ENCODE measurements at places on chromosomes 3 and 15.

DNA sequence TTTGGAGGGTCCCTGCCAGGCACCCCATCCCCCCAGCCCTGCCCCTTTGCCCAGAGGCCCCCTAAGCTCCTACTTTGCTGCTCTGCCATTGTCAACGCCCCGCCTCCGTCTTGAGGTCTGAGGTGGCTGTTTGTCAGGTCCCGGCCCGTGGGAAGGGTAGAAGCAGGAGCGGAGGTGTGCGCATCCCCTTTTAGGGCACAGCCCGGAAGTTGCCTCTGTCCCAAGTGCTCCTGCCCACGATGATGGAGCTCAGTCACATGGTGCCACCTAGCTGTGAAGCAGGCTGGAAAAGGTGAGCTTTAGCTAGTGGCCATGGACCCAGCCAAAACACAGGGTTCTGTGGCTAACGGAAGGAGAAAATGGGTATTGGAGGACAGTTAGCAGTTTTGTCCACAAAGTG lies 28.5 kb upstream of the LCTL start:
- DNase-seq = no peak

GRCh38 chr15:67189326-67190051 lies 65.0 kb downstream of the AAGAB start:
- no peak for DNase-seq

DNA sequence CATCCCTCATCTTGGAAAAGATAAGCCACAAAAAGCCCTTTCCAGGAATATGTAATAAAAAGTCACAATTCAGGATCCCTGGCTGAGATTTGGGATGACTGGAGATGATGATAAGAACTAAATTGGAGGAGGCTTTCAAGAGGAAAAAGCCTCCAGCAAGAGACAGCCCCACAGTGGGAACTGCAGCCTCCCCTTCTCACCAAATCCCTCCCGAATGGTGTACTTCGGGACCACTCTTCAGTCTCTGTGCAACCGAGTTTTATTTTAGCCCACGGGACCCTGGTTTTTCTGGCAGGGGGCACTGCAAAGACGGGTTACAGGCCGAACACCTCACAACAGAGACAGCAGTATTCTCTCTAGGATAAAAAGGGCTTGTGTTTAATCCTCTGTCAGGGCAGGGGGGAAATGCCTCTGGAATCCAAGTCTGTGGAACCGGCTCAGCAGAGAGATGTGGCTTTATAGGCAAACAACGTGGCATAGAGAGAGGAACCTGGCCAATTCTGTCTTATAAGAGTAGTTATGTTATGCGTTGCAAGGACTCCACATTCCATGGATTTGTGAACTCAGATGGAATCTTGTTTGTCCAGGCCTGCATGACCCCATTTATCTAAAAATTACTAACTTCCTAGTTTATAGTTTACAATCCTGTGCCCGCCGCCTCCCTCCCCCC lies 1.2 kb upstream of the LMCD1 start:
- peak; percentile 81 for DNase-seq

- peak; percentile 87 for DNase-seq
Observed at GRCh38 chr3:150384296-150385212, 23.5 kb upstream of the TSC22D2 start.

- peak; percentile 44 for DNase-seq
Observed at GRCh38 chr3:135908225-135908624, 57.3 kb upstream of the PPP2R3A start.

DNA sequence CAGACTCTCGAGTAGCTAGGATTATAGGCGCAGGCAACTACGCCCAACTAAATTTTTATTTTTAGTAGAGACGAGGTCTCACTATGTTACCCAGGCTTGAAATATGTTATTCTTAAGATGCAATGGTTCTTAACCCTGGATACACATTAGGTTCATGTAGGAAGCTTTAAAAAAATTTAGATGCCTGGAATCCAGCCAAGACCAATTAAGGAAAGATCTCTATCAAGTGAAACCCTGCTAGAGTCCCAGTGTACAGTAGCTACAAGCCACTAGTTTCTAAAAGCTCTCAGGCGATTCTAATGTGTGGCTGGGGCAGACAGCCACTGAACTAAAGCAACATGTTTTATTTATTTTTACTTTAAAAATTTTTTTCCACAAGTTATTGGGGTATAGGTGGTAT lies 33.2 kb downstream of the TRIM69 start:
- no peak for DNase-seq

- no peak for DNase-seq
Observed at GRCh38 chr15:42077689-42078088, 16.7 kb downstream of the PLA2G4D start.

GRCh38 chr3:13495921-13496723 lies 16.0 kb downstream of the HDAC11 start:
- peak; percentile 88 for DNase-seq

GRCh38 chr3:185341616-185342458 lies 21.1 kb upstream of the MAP3K13 start:
- no peak for DNase-seq

- DNase-seq = no peak
Observed at GRCh38 chr15:61196711-61197586, 32.2 kb downstream of the RORA start.

DNA sequence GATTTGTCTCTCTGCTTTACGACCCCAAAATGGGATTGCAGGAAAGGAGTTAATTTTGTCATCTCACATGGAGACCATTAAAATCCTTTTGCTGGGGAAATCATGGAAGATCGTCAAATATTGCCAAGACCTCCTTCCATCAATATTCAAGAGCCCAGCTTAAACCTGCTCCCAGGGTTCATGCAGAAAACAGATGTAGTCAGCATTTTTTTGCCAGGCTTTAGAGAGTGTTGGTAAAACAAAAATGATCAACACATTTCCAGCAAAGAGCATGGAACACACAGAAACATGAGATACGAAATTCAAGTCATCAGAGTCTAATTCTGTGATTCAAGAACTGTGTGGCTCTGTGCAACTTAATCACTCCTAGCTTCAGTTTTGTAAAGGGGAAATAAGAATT lies 118.0 kb upstream of the ATP10A start:
- DNase-seq = no peak

DNA sequence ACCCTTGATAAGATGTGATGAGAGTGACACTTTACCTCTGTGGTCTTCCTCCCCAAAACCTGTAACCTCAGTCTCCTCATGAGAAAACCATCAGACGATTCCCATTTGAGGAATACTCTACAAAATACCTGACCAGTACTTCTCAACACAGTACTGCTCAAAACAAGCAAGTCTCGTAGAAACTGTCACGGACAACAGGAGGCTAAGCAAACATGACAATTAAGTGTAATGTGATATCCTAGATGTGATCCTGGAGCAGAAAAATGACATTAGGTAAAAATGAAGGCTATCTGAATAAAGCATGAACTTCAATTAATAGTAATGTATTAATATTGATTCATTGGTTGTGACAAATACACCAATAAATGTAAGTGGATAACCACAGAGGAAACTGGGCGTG lies 113.6 kb downstream of the CACNA2D3 start:
- DNase-seq = no peak

DNA sequence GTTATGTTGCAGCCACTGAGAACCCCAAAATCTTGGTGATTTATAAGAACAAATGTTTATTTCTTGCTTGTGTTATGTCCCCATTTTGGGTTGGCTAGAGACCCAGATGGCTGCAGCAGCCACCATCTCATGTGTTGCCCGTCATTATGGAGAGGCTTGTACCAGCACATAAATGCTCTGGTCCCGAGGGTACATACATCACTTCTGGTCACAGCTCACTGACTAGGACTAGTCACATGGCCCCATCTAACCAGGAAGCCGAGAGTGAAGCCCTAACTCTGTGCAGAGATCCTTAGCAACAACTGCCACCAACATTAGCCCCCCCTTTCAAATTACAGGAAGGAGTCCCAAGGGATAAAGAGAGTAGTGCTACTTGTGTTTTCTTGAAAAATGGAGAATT lies 25.5 kb upstream of the HACD2 start:
- no peak for DNase-seq

DNA sequence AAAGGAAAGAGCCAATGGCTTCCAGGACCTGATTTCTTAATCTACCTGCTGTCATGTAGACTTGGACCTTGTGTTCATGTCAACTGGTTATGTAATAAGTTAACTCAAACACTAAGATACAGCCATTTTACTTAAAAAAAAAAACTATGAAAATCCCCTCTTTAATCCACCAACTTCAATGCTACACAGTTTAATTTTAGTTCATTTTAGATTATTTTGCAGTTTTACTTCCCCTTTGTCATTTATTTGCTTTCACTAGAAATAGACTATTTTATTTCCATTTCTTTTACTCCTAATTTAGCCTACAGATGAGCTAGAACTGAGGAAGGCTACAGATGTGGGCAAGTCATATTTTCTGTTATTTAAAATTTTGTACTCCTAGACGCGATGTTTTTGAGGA lies 10.7 kb upstream of the DNAJC13 start:
- no peak for DNase-seq

- no peak for DNase-seq
Observed at GRCh38 chr15:90564590-90564989, 34.9 kb downstream of the CRTC3 start.

- no peak for DNase-seq
Observed at GRCh38 chr3:84724877-84725276, 233.9 kb upstream of the CADM2 start.

- DNase-seq = peak; percentile 17
Observed at GRCh38 chr15:69400850-69401249, 13.3 kb upstream of the KIF23 start.

DNA sequence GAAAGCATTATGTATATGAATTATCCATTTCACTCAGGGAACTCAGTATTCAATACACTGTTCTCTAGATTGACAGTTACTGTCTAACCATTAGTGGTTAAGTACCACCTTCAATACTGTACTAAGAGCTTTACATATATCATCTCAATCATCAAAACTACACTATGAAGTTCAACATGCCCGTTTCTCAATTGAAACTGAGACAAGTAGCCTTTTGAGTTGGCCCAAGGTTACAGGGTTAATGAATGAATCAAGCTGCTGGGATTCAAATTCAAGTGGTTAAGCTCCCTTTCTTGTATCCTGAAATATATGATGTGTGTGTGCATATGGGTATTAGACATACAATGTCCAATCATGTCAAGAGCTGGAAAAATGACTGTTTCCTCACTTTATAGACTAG lies 5.8 kb downstream of the TASOR start:
- DNase-seq = no peak

DNA sequence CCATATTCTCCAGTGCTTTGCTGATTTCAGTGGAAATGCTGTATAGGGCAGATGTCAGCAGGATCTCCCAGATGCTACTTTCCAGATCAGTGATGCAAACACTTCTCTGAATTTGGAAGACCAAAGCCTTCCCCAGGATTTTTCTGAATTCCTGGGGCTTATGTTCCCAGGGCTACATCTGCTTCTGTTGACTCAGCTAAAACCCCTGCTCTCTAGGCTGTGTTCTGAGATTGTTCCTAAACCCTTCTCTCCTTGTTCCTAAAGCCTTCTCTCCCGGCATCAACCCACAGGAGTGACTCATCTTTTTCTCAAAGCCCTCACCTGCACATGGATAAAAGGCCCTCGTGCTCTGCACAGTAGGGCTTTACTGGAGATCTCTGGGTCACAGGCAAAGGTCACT lies 35.5 kb downstream of the FAH start:
- peak; percentile 51 for DNase-seq

DNA sequence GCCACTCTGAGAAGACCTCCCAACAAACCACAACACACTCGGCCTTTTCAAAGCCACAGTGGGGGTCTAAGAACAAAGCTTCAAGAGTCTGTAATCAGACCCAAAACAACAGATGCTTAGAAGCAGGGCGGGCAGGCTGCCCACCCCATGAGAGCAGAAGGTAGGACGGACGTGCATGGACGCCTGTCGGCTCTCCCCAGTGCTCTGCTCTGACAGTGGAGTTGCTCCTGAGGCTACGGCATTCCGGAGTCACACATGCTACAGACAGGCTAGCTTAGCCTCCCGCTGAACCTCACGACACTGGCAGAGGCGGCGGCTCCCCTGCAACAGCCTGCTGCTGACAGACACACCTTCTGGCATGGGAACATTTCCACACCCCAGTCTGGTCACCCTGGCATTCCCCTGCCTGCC lies 33.5 kb downstream of the SLCO2A1 start:
- peak; percentile 91 for DNase-seq

DNA sequence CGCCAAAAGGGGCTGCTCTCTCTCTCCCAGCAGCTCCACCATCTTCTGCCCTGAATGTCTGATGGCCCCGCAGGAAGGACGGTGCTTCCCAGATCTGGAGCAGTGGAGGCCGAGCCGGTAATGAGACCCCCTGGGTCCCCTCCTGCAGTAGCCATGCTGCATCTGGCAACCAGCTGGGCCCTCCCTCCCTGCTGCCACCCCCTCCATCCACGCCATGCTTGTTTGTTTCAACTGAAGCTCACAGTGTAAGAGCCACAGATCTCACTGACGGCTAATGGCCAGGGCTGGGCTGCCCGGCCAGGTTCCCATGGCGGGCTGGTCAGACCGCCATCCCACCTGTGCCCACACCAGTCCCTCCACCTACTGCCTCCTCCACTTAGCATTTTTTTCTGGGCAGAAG lies 260.8 kb downstream of the UACA start:
- DNase-seq = no peak

- no peak for DNase-seq
Observed at GRCh38 chr3:78887029-78887428, 880.8 kb downstream of the ROBO1 start.

- no peak for DNase-seq
Observed at GRCh38 chr3:171936191-171936841, 93.2 kb downstream of the TMEM212 start.

DNA sequence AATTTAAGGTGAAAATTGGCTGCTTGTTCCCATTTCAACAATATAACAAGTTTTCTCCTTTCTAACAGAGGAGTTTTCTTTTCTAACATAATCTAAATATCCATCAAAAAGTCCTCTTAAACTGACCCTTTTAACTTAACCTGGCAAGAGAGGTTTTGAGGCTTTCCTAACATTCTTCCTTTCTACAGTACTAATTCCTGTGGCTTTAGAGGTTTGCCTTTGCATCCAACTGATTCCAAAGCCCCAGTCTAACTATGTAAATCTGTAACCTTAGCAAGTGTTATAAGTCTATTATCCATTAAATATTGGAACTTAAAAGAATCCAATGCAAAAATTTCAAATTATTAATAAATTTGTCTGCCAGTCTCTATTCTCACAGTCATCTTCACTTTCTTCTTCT lies 134.1 kb downstream of the ISL2 start:
- no peak for DNase-seq

DNA sequence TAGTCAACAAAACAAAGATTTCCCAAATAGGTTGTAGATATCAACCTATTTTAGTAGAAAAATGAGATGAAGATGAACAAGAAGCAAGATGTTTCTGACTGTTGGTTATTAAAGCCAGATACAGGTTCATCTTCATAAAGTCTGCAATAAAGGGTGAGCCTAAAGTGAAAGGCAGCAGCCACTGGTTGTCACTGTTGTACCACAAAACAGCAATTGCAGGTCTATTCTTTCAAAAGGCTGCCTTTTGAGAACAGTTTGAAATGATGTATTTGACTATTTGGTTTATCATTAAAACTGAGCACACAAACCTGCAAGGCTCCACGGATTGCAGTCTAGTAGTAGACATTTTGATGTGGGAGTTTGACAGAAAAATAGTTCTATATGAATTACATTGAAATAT lies 543.4 kb downstream of the GBE1 start:
- DNase-seq = no peak

GRCh38 chr15:38504680-38505467 lies 50.9 kb downstream of the FAM98B start:
- no peak for DNase-seq
